ENCODE measurements at places on chromosomes 6 and 20.
A peak's percentile ranks its signal among the peaks of the same experiment; 100 is the strongest.

GRCh38 chr20:58482416-58482815, 32.8 kb downstream of the APCDD1L start:
- no peak for DNase-seq

DNA sequence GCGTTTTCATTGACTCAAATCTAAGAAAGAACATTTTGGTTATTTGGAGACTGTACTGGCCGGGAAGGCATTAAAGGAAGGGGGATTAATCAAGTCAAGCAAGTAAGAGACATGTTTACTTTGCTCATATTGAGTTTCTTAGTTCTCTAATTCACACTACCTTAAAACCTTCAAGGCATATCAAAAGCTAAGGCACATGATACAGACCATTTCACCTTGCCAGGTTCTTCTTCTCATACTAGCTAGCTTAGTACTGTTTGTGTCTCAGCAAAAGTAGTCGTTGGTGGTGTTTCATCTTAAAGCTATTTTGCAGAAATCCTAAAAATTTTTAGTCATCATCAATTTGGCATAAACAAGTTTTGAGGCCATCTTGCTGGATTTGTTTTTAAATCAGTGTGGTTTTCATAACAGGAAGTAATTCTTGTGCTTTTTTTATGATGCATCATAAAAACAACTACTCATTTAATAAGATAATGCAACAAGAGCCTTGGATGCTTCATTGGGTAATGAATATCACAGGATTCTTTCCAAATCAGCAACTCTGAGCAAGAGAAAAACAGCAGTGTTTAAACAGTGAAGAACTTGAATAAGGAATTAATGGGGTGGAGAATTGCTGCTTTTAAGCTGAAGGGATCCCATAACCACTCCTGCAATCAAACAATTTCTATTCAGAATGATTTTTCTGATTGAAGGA, 425.3 kb downstream of the EPM2A start:
- DNase-seq, result no peak

GRCh38 chr6:46491201-46491627, at the start of gene RCAN2:
RCAN2 (minus strand) TSS chr6:46491449.
- DNase-seq, result peak; percentile 85

- DNase-seq, result no peak
Observed at GRCh38 chr20:35017099-35017835, 61.6 kb downstream of the MYH7B start.

All from retina (tissue), 1 donor.